ENCODE measurements at places on chromosomes 16 and 17.

DNA sequence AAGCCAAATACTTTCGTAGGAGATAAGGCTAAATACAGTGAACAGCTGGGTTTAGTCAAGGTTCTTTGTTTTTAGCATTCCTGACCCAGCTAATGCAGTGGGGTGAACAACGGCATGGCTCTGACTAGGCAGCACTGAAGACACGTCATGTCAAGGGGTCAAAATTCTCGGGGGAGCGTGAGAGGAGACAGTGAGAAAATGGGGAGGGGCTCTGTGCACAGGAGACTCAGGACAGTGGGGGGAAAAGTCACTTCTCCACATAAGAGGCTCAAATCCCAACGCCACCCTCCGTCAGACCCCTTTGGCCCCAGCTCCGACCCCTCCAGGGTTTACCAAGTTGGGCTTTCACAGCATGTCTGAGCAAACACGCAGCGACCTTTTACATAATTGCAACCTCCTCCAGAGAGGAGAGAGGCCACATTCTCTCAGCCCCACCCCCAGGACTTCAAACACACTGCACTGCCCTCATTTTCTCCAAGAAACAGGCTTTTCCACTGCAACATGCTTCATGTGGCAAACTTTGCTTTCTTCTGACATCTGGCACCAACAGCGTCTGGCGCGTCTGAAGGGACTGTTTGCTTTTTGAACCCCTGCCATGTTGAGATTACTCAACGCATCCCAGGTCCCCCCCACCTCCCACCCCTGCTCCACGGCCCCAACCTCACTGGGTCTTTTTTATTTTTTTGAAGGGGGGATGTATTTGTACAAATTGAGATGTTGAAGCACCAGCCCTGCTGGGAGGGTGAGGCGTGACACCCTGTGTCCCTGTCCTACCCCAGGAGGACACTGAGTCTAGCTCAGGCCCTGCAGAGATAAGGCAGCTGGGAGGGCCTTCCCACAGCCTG lies 30.0 kb downstream of the AXIN2 start:
- peak; percentile 51 for DNase-seq

DNA sequence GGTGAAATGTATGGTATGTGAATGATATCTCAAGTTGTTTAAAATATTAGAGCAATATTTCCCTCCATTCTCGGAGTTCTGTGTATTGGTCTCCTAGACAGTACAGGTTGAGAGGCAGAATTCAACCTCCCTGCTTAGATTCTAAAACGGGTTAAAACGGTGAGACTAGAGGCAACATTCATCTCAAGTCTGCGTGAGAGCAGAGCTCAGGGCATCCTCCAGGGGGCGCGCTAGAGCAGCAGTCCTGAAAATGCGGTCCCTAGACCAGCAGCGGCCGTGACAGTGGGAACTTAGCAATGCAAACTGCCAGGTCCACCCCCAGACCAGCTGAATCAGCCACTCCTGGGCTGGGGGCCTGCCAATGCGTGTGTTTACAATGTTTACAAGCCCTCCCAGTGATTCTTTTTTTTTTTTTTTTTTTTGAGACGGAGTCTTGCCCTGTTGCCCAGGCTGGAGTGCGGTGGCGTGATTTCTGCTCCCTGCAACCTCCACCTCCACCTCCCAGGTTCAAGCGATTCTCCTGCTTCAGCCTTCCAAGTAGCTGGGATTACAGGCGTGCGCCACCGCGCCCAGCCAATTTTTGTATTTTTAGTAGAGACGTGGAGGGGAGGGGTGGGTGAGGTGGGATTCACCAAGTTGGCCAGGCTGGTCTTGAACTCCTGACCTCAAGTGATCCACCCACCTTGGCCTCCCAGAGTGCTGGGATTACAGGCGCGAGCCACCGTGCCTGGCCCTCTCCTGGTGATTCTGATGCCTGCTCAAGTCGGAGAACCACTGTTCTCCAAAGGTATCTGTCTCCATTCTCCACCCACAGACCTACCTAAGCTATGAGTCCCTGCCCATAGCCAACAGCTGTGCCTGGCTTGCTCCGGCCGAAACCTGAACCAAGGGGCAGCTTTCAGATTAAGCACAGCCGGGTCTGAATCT lies 24.2 kb downstream of the KLHL36 start:
- peak; percentile 80 for DNase-seq

GRCh38 chr16:1102333-1102700 lies 6.3 kb upstream of the C1QTNF8 start:
- no peak for DNase-seq

DNA sequence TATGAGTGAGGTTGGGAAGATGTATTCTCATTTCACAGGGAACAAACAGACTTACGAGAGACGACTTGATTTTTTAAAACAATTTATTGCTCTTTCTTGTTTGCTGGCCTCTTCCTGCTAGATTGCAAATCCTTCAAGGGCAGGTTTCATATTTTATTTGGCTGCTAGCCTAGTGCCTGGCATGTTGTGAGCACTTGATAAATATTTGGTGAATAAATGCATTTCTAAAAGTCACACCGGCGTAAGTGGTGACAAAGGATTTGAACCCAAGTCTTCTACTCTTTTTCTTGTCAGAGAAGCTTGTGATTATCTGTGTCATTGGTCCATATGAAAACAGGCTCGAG lies 1.4 kb downstream of the WWP2 start:
- no peak for DNase-seq

- peak; percentile 48 for DNase-seq
These were observed 825 bp downstream of the METTL9 start for GRCh38 chr16:21600031-21600773.

- no peak for DNase-seq
These were observed 83.8 kb downstream of the VPS53 start for GRCh38 chr17:630801-631200.

- DNase-seq, result peak; percentile 57
These were observed at the start of gene PITPNM3 for GRCh38 chr17:6556121-6557039. TSS of gene PITPNM3 (minus strand) at chr17:6556555. CDS start at chr17:6556406, 149 bp downstream.

DNA sequence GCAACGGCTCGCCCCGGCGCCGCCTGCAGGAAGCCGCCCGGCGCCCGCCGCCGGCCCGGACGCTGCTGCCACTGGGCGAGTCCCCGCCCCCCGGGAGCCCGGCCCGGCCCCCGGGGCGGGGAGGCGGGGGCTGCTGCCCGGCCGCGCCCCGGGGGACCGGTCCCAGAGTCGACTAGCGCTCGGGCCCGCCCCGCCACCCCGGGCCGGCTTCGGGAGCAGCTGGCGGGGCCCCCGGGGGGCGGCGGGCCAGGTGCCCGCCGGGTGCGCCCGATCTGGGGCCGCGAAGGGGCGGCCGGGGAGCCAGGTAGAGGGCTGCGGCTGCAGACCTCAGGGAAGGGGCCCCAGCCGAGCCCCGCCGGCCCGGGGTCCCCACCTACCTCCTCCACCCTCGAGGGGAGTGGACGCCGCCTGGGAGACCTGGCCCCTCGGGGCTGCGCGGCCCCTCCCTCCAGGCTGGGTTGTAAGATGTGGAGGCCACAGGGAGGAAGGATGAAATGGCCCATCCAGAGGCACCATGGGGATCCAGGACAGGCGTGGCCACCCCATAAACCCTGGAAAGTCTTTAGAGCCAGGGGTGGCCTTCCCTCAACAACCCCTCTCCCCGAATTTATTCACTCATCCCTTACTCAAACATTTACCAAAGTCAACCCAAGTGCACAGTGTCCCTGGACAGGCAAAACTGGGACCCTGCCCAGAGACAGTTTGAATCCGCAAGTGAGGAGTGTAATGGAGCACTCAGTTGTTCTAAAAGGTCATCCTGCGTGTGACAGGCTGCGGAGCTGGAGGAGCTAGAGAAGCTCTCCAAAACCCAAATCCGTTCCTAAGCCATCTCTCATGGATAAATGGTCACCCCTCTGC lies at the start of gene CDYL2:
CDYL2 (minus strand) TSS at position 73 of the 858 bp plus-strand sequence. CDS start 425 bp downstream, outside the sequence.
- peak; percentile 53 for DNase-seq

DNA sequence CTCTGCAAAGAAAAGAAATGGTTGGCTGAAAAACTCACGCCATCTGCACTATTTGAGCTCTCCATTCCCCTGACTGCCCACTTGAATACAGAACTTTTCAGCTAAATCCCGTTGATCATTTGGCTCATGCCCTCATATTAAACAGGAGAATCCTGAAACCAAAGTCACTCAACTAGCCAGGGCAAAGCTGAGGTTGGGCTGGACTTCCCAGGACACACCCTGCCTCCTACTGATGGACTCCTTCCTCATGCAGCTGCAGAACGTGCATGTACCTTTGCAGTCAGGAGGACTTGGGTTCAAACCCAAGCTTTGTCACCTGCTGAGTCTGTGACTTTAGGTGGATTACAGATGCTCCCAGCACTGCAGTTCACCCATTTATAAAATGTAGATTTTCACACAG lies 7.7 kb downstream of the ASIC2 start:
- no peak for DNase-seq

DNA sequence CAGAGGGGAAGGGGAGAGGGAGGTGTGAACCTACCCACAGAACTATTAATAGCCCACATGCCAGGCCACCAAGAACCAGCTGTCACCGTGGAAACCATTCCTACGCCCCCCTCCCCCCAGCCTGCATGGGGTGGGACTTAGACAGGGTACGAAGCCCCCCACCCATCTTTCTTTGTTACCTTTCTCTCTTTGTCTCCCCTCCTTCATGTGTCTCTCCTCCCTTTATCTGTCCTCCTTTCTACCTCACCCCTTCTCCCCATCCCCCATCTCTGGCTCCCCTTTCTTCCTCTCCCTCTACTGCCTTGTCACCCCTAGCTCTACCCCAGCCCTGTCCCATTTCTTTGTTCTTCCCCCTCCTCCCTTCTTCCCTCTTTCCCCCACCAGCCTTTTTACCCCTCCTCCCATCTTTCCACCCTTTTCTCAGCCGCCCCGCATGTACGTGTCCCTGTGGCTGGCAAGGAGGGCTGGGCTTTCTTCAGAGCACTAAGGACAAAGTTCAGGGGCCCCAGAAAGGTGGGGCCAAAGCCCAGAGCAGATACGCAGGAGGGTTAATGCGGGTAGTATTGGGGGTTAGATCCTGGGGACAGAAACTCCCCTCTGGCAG lies 8.0 kb downstream of the THRA start:
- DNase-seq, result no peak

- DNase-seq, result no peak
These were observed 15.4 kb downstream of the PIGL start for GRCh38 chr17:16232391-16232790.

- no peak for DNase-seq
These were observed 84.6 kb downstream of the RMI2 start for GRCh38 chr16:11429823-11430222.

DNA sequence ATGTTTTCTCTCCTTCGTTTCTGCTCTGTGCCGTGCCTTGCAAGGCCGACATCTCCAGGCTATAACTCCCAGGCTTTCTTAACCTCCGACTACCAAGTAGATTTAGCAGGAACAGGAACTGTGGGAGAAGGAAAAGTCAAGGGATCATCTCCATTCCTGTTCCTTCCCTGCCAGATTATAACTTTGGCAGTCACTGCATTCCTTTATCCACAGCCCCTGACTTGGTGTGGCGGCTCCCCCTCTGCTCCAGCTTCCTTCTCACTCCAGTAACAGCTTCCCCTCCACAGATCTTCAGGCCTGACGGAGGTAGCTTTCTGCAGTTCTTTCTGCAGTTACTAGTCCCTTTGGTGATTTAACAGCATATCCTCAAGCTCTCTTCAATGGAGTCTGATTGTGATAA lies 234.6 kb upstream of the MON1B start:
- peak; percentile 24 for DNase-seq

- no peak for DNase-seq
These were observed 14.6 kb downstream of the ALOX12B start for GRCh38 chr17:8072729-8073461.

DNA sequence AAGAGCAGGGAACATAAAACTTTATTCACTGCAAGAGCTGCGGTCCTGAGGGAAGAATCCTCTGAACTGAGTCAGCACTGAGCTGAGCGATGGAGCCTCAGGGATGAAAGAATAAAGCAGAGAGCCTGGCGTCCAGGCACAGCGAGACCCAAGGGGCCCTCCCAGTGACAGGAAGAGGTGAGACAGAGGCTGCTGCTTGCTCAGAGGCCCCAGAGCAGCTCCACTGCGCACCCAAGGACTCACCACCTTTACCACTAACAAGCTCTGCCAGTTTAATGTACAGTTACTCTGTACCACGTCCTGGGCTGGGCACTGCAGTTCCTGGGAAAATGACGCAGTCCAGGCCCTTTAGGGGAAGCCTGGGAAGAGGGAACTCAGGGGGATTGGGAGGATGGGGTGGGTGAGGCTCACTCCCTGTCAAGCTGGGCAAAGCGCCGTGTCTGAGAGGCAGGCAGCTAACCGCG lies 5.6 kb downstream of the GFAP start:
- no peak for DNase-seq

GRCh38 chr16:67301080-67301782 lies 21.9 kb downstream of the PLEKHG4 start:
- DNase-seq, result no peak

GRCh38 chr16:62254847-62255246 lies 218.6 kb upstream of the CDH8 start:
- no peak for DNase-seq

DNA sequence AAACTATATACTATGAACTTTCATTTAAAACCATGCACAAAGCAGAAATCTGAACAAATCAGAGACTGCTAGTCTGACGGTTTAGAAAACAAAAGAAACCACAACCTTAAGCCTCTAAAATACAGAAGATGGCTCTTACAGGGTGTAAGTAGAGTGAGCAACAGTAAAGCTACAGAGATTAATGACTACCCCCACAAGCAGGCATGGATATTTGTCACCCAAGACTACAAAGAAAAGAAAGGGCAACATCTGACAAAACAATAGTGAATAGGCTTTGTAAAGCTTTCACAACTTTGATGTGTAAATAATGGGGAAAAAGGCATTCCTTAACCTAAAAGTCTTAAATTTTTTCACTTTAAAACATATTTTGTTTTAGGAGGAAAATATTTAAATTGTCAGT lies 75.0 kb downstream of the SPAG9 start:
- no peak for DNase-seq

- DNase-seq, result no peak
These were observed 15.7 kb upstream of the PNPO start for GRCh38 chr17:47925678-47925988.

GRCh38 chr17:46154151-46154816 lies 38.9 kb downstream of the KANSL1 start:
- DNase-seq, result no peak

DNA sequence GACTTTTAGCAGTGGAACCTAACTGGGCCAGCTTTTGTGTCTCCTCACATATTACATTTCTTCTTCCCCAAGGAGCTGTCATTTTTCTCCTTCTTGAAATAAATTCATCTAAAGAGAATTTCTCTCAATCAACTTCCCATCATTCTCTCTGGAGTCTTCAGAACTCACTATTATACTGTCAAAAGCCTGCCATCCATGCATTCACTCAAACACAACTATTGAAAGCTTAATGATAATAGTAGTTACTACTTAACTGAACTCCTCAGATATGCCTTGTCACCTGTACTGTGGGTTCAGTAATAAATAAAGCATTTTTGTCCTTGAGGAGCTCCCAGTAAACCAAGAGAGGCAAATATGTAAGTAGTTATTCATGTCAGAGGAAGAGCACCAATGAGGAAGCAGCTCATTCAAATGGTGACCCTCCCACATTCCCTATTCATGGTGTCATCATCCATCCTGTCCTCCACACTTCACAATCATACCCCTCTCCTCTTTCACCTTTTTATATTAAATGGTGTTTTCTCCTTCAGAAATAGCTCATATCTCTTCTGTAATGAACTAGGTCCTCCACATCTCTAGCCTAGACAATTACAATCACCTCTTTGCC lies 162.6 kb downstream of the CA10 start:
- no peak for DNase-seq

GRCh38 chr16:25036561-25036960 lies 21.4 kb upstream of the ARHGAP17 start:
- no peak for DNase-seq

Data from cardiac muscle cell (in vitro differentiated cells and primary cell).